ENCODE measurements at places on chromosomes 2 and 18.
A peak's percentile ranks its signal among the peaks of the same experiment; 100 is the strongest.

- no peak for DNase-seq
These were observed 37.0 kb downstream of the TMEFF2 start for GRCh38 chr2:192157776-192158175.

DNA sequence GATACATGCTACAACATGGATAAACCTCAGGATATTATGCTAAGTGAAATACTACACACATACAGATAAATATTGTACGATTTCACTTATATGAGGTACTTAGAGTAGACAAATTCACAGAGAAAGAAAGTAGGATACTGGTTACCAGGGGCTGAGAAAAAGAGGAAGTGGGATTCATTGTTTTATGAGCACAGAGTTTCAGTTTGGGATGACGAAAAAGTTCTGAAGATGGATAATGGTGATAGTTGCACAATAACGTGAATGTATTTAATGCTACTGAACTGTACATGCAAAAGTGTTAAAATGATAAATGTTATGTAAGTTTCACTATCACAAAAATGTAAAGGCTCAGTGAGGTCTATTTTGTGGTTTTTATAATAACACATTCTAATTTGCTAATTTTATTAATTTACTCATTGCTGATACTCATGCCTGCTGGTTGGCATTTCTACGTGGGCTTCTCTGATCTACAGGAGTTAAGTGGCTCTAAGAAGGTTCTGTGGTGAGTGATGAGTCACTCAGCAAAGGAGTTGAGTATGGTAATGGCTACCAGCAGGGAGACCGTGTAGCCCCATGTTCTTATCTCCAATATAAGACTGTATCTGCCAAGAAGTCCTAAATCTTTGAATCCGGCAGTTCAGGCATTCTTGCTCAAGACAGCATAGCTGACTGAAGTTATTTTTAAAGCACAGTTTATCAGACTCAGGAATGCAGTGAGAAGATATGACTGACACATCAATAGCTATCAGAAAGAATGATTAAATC is 41.1 kb downstream of the UPP2 start:
- no peak for DNase-seq

DNA sequence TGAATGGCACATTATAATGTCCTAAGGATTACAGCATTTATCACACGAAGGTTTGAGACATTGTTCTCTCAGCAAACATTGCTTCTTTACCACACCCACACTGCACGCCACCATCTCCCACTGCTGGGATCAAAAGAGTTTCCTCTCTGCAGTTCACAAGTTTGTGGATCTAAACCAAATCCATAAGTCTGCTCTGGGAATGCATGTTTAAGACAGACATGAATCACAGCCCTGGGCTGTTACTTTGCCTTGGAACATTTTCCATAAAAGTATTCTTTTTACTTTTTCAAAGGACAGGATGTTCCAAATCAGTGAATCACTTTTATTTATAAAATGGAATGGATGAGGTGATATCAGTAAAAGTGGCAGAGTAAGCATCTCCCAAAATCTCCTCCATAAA is 36.1 kb downstream of the STPG4 start:
- no peak for DNase-seq

DNA sequence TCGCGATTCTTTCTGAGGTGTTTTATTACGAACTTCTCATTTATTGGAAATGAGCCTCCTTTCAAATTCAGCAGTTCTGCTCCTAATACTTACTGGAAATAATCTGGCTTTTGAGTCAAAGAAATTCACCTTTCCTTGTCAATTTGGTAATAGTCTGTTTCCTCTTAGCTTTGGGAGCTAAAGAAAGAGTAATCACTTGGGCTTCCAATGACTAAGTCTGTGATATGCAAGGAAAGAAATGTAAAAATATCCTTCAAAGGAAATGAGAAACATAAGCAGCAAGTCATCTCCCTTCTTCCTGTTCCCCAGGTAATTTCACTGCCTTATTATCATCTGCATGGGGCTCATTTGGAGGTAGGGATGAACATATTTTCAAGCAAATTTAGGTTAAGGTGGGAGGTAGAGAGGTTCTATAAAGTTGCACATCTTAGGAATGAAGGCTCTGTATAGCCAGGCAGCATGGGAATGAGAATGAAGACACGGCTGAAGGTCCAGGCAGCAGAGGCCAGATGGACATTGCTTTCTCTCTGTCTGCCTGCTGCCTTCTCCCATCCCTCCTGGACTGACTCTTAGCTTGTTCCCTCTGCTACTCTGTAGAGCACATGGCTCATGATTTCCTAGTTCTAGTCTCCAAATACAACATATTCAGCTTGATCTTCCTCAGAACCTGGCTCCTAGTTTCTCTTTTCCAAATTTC is 1.0 kb downstream of the SPP2 start:
- no peak for DNase-seq

- DNase-seq: no peak
These were observed 27.7 kb downstream of the SLC66A3 start for GRCh38 chr2:11182951-11183350.

DNA sequence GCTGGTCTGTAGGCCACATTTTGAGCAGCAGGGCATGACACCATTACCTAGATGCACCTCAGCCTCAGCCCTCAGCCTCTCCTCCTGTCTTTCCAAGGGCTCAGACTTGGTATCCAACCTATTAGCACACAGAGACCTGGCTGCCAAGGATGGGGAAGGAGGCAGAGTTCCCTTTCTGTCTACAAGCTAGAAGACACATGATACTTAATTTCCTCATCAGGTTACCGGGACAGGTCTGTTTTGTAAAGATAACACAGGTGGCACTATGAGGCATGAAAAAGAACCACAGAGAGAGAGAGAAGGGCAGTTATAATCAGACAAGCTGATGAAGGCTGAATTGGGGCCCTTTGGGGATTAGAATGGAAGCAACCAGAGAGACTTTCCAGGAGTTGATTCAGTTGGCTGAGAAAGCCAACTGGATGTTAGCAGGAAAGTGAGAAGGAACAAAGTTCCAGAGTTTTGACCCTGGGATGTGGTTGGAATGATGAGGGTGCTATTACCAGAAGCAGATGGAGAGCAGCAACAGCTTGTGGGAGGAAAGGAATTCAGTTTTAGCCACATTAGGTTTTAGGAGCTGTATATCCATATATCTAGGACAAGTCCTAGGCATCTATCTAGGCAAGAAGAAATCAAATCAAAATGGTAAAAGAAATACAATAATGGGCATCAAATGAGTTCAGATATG is 46.0 kb upstream of the RMND5A start:
- no peak for DNase-seq

DNA sequence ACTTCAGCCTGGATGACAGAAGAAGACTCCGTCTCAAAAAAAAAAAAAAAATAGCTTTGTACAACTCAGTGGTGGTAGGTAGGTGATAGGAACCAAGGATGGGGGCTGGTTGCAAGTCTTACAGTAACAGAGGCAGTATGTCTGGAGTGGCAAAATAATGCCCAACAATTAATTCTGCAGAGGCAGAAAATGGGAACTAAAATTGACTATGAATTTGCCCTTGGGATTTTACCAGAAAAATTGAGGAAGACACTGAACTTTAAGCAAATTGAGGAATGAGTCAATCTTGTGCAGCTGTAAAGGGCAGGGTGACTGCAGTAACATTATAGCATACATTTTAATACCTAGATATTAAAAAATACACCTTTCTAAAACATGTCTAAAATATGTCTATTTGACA is 292.1 kb upstream of the FBXO11 start:
- DNase-seq: no peak

DNA sequence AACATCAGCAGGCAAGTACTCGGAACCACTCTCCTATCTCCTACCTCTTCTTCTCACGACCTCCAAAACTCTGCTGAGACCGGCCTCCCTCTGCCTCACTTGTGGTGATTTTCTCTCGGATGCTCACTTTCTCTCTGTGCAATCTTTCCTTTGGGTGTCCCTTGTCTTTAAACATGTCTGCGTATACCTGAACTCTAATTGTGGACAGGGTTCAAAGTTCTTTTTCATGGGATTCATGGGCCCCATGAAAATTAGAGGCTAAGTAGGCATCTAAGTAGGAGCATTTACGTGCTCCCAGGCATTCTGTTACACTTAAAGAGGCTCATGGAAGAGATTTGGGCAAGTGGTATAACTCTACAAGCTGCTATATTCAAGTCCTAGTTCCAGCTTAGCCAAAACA is 2.1 kb upstream of the PPP1CB start:
- no peak for DNase-seq

DNA sequence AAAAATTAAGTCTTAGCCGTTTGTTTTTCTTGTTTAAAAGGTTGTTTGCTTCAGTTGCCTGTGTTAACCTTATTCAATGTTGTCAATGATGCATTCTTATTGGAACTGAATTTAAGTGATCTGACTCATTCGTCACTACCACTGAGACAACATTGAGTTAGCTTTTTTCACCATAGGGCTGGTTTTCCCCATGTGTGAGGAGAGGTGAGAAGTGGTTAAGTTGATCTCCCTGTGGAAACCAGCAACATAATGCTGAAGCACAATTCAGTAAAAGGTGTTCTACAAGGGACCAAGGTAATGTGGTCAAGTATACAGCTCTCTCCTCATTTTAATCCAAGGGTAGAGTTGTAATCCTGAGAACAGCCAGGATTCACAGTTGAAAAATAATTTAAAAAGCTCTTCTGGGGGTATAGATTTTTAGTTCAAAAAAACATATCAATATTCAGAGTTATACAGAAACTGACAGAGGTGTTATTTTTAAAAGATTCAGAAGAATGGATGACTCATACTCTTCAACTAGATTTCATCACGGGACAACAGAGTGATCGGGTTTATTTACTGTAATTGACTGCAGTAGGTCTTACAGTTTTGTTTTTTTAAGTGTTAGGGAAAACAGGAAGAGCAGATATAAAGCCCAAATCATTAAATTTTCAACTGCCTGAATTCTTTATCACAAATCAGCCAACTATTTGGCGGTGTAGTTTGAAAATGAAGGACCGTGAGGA is 12.6 kb downstream of the NOP58 start:
- DNase-seq: peak; percentile 78

- DNase-seq: no peak
These were observed at the start of gene OSR1 for GRCh38 chr2:19358242-19359020. Gene OSR1 (minus strand): TSS chr2:19358623. CDS start chr2:19353805, 4,818 bp downstream.

DNA sequence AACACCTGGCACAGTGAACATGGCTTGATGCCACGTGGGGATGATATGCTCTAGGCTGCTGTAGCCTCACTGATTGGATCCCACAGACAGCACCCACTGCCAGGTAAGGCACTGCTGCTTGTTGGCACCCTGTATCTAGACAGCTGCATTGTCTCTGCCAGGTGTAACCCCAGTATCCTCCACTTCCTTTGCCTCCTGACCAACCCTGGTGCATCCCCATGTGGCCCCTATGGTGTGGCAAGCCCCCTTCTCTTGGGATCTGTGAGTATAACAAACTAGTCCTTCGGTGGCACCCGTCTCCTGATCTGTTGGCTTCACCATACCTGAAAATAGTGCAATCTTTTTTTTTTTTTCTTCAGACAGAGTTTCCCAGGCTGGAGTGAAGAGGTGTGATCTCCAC is 11.1 kb downstream of the TEX51 start:
- no peak for DNase-seq

- peak; percentile 35 for DNase-seq
These were observed 138.4 kb downstream of the OTX1 start for GRCh38 chr2:63189026-63189425.

DNA sequence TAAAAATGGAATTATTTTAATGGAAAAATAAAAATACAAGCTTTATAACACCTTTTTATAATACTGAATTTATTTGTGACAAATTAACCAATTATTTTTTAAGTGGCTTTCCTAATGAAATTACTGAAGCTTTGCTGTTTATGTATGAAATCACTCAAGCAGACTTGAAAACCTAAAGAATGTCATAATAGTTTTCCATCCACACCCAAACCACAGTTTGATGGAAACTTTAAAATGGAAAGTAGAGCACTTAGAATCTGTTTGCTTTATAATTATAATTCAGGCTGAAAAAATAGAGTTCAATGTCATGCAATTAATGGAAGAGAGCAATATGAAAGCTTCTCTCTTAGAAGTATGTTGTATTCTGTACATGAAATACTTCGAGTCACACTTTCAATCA is 31.6 kb upstream of the WDR75 start:
- no peak for DNase-seq

- DNase-seq: no peak
These were observed 38.0 kb downstream of the DNMT3A start for GRCh38 chr2:25303633-25304236.

GRCh38 chr2:211328126-211328525 is 771.7 kb downstream of the CPS1 start:
- DNase-seq: no peak

GRCh38 chr18:44537526-44537925 is 143.2 kb upstream of the SETBP1 start:
- no peak for DNase-seq

- DNase-seq: no peak
These were observed 148.6 kb downstream of the MAIP1 start for GRCh38 chr2:200104015-200104414.

DNA sequence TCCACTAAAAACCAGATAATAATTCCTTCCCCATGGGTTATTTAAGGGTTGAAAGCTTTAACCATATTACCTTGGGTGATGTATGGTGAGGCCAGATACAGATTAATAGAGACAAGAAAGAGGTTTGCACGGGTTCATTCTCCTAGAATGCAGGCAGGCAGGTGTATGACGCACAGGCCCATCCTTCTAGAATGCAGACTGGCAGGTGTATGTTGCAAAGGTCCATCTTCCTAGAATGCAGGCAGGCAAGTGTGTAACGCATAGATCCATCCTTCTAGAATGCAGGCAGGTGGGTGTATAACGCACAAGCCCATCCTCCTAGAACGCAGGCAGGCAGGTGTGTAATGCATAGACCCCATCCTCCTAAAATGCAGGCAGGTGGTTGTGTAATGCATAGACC is 3.9 kb downstream of the RSAD2 start:
- DNase-seq: no peak

DNA sequence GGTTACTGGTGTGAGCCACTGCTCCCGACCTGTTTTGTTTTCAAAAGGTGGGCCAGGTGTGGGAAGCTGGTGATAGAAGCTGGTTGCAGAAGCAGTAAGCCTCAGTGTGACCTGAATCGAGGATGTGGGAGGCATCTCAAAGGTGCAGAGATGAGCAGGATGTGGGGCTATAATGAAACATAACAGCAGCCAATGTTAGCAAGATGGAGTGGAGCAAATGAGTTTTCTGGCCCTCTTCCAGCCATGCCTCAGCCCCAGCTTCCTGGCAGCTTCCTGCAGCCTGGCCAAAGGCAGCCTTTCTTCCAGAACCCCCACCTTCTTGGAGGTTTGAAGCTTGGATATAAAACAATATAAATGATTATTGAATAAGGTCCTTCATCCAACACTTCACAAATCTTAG is 184.8 kb downstream of the NCK2 start:
- peak; percentile 37 for DNase-seq

DNA sequence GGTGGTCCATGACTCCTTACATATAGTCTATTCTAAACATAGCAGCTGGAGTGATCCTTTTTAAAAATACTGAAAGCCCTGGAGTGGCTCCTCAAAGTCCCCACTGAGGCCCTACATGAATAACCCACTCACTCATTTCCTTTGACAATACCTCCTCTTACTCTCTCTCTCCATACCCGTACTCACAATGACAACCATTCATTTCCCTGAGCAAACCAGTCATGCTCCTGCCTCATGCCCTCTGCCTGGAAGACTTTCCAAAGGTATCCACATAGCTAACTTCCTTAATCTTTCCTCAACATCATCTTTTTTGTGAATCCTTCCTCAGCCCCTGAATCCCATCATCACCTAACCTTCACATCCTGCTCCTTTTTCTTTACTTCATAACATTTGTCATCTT is 102.6 kb downstream of the BAZ2B start:
- DNase-seq: no peak

GRCh38 chr2:19505199-19506136 is 147.0 kb upstream of the OSR1 start:
- no peak for DNase-seq
